ENCODE measurements at places on chromosomes 11 and 22.

- no peak for ATAC-seq
These were observed 39.2 kb downstream of the CD6 start for GRCh38 chr11:61010466-61011228.

- ATAC-seq = no peak
These were observed 218.2 kb upstream of the CARD18 start for GRCh38 chr11:105357764-105358163.

DNA sequence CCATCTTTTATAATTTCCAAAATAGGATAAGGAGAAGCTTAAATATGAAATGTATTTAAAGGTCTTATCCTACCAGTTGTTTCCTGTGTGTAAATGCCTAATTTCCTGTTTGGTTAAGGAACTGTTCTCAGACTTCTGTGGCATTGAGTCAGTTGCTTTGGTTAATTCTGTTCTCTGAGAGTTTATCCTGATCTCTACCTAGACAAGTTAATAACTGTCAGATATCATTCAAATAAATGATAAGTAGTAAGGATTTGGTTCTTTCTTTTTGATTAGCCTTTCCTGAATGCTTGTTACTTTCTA lies 39.5 kb downstream of the CTNND1 start:
- no peak for ATAC-seq

DNA sequence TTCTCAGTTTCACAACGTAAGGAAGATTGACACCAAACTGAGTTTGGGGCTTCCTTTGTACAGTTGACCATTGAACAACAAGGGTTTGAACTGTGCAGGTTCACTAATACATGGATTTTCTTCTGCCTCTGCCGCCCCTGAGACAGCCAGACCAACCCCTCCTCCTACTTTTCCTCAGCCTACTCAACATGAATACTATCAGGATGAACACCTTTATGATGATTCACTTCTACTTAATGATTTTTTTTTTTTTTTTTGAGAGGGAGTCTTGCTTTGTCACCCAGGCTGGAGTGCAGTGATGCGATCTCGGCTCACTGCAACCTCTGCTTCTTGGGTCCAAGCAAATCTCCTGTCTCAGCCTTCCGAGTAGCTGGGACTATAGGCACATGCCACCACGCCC lies 14.6 kb downstream of the RBM4 start:
- ATAC-seq = peak; percentile 67

DNA sequence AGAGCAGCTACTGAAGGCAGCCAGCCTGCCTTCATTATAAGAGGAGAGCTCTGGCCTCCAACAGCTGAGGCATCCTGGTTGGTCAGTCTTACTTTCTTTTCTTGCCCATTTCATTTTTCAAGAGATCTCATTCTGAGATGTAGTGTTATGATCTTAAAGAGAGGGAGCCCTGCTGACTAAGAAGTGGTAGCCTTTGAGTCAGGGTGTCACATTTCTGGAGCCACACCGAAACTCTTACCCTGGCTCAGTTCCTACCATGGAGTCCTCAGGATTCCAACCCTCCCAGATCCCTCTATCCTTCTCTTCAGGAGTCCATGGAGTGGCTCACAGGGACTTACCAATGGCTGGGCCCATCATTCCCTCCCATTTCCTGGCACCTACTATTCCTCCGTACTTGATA lies 386.1 kb upstream of the LARGE1 start:
- no peak for ATAC-seq

- ATAC-seq = no peak
These were observed 64.9 kb upstream of the BIRC3 start for GRCh38 chr11:102252339-102252891.

DNA sequence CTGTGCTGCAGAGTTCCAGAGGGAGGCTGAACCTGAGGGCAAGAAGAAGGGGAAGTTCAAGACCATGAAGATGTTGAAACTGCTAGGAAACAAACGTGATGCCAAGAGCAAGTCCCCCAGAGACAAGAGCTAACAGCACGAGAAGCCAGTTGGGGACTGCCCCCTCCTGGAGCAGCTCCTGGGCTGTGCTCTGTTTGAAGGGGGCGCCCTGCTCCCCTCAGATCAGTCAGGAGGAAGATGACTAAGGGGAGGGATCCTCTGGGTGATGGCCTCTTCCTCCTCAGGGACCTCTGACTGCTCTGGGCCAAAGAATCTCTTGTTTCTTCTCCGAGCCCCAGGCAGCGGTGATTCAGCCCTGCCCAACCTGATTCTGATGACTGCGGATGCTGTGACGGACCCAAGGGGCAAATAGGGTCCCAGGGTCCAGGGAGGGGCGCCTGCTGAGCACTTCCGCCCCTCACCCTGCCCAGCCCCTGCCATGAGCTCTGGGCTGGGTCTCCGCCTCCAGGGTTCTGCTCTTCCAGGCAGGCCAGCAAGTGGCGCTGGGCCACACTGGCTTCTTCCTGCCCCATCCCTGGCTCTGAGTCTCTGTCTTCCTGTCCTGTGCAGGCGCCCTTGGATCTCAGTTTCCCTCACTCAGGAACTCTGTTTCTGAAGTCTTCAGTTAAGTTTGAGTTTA lies 12.6 kb downstream of the C22orf23 start:
- no peak for ATAC-seq

DNA sequence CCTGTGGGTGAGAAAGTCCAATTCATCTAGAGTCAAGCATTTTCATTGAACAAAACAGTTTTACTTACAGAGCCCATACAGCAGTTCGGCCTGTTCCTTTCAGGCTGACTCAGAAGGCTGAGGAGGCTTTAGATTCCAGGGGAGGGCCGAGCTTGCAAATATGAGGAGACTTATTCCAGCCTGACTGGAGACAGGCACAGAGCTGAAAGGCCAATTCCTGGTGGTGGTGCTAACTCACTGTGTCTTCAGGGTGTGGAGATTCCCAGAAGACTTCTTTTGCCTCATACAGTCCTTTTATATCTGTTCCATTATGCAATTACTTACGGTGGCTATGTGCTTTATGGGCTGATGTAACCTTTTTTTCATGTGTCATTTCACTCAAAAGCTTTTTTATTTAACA lies at the start of gene OR51E2:
Gene OR51E2, minus strand, starts transcription at position 269 of the 400 bp plus-strand sequence. CDS start 15,142 bp downstream, outside the sequence.
- no peak for ATAC-seq

DNA sequence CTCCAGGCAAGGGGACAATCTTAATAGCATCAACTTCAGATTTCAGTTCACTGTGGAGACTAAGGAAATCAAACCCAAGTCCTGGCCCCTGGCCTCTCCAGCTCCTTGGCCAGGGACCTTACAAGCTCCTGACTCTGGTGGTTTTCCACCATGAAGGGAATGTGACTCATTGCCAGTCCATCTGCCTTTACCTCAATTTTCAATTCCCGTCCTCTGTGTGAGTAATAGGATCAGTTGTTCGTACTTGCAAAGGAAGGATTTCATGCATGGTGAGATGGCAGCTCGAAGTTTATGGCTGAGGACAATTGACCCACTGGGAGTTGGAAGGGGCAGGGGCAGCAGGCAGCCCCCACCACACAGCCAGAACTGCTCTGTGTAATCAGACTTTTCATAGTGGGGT lies 42.5 kb downstream of the INSC start:
- no peak for ATAC-seq

- no peak for ATAC-seq
These were observed 1.4 kb upstream of the GAL3ST1 start for GRCh38 chr22:30575859-30576258.

- ATAC-seq = no peak
These were observed 45.3 kb upstream of the POGLUT3 start for GRCh38 chr11:108543316-108543964.

- ATAC-seq = no peak
These were observed 33.7 kb upstream of the SMPD1 start for GRCh38 chr11:6356503-6357055.

DNA sequence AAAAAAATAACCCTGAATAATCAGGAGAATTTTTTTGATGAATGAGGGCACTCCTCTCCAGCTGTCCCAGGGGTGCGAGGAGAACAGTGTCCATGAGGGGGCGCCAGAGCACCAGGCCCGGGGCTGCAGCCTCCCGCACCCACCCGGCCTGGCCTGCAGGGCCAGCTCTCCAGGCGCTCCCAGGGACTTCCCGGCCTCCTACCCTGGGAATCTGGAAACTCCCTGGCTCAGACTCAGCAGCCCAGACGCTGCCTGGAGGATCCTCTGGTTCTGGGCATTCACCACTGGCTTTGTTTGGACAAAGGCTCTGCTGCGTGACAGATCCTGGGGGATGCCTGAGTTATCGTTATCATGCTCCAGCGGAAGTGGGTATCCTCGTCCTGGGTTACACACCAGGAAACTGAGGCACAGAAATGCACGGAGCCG lies 31.0 kb downstream of the MCM5 start:
- peak; percentile 65 for ATAC-seq

- no peak for ATAC-seq
These were observed 59.0 kb upstream of the CD82 start for GRCh38 chr11:44506375-44507016.

- no peak for ATAC-seq
These were observed 157.5 kb upstream of the E2F8 start for GRCh38 chr11:19398273-19398672.

DNA sequence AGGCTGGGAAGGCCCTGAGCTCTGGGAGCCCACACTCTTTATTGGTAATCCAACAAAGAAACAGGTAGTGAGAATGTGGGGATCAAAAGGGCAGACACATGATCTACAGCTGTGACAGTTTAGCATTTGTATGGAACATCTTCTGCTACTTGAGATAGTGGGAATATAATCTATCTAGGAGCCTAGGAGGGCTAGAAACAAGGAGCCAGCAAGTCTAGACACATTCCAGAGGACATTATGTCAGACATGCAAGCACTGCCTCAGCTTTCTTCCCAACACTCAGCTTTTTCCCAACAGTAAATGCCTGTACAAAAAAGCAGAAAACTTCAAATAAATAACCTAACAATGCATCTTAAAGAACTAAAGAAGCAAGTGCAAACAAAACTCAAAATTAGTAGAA lies 1150.6 kb upstream of the RAG2 start:
- no peak for ATAC-seq

- ATAC-seq = peak; percentile 28
These were observed 10.5 kb downstream of the ELFN2 start for GRCh38 chr22:37416827-37417226.

DNA sequence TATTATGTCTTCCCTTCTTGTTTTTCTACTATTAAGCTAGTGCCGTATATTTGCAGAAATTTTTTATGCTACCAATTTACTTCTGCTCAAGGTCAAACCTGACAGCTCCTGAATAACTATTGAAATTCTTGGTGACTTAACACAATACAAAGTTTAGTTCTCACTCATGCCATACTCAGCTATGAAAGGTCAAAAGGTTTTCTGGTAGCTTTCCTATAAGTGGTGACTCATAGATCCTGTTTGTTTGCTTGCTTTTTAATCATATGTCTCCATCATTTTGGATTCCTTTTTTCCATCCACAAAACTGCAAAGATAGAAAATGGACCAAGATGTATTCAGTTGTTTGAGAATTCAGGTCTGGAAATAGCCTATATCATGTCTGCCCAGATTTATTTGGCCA lies 855.8 kb upstream of the LRRC4C start:
- ATAC-seq = no peak

DNA sequence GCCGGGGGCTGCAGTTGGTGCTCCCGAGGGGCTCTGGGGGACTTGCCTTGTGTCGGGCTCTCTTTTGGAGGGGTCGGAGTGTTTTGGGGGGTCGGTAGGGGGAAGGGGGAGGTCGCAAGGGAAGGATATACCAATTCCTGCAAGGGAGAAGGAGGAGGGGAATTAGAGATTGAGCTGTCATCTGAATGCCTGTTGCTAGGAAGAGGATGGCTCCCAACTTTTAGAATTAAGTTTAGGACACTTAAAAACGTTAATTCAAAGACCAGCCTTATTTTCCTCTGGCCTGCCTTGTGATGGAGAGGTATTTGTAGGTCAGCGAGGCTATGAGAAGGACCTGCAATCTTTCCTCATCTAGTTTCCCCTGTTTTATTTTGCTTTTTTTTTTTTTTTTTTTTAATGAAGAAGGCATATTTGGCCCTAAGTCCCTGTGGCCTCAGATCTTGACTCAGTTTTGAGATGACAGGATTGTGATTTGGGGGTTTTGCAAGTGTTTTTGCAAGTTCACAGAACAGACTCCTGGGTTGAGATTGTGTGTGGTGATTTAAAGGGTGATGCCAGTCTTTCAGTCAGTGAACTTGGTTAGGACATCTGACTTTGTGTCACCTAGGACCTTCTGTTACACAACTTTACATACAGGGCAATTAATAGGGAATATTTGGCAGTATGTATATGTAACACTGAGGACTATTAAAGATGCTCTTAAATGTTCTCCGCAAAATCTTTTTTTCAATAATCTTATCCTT lies 672 bp downstream of the TMEM135 start:
- no peak for ATAC-seq

- no peak for ATAC-seq
These were observed 6.8 kb downstream of the PYGM start for GRCh38 chr11:64753019-64753379.

DNA sequence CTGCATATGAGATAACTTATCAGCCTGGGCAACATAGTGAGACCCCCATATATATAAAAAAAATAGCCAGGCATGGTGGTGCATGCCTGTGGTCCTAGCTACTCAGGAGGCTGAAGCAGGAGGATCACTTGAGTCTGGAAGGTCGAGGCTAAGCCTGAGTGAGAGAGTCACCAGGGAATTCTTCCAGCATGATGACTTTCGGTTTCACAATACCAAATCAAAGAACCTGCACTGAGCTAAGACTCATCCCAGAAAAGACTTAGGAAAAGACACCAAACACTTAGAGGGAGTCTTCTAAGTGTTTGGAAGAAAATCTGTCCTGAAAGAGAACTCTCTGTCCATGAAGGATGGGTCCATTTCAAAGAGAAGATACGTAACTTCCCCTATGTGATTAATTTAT lies 12.7 kb downstream of the STK33 start:
- no peak for ATAC-seq

DNA sequence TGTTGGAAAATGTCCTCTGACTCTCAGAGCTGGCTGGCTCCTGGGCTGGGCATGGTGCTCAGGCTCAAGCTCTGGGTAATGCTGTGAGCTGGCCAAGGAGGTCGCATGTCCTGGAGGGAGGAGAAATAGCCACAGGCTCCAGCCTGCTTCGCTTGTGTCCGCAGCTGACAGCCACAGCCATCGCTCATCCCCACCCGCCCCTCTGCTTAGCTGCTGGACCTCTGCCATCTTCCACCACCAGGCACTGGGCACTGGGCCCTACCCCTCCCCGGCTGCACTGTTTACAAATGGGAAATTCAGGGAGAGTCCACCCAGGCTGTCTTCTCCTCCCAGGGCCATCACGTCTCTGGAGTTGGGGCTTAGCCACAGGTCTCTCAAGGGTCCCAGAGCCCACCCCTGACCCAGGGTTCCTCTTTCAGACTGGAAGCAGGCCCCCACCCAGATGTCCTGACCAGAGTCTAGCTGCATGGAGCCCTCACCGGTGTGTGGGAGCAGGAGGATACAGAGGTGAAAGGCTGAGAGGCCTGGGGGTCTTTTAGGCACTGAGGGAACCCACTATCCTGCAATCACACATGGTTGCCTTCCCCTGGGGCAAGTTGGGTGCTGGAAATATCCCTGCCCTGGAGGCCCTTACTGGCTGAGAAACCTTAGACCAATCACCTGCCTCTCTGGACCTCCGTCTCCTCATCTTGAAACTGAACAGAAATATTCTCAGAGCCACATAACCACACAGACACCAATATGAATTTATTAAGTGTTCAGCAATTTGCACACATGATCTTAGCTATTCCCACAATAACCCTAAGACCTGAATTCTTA lies 62.7 kb downstream of the CD82 start:
- ATAC-seq = no peak

GRCh38 chr11:79661373-79661772 lies 220.5 kb upstream of the TENM4 start:
- ATAC-seq = no peak

All from activated CD4-positive, CD25-positive, alpha-beta regulatory T cell treated with anti-CD3 and anti-CD28 coated beads, Interleukin-2, amount 50 U/mL, for 24 hours (primary cell).